Small intestine (tissue), 16 donors: ENCODE measurements at places on chromosomes 7 and 10. TPM values are rescaled to one million over a fixed set of nuclear protein-coding genes. Genes with fewer than 3 reads are reported as not detected.

Gene SLC13A1
- 0.07 TPM for polyA plus RNA-seq

Gene TSPAN15
- polyA plus RNA-seq = 47.0 TPM

Gene OR2A42
- polyA plus RNA-seq = 0.68 TPM

Gene EGFR
- polyA plus RNA-seq = 9.3 TPM

Gene SLC29A4
- 29.3 TPM for polyA plus RNA-seq

Gene IGFBP1
- not detected for polyA plus RNA-seq

Gene ACSM6
- not detected for polyA plus RNA-seq

Gene GSTK1
- 250 TPM for polyA plus RNA-seq

Gene PRR15
- polyA plus RNA-seq = 80.6 TPM

Gene FKBP9
- 32.9 TPM for polyA plus RNA-seq

Gene HECW1
- polyA plus RNA-seq = not detected

Gene TFPI2
- polyA plus RNA-seq = not detected

Gene SLC16A9
- 0.18 TPM for polyA plus RNA-seq

DNA sequence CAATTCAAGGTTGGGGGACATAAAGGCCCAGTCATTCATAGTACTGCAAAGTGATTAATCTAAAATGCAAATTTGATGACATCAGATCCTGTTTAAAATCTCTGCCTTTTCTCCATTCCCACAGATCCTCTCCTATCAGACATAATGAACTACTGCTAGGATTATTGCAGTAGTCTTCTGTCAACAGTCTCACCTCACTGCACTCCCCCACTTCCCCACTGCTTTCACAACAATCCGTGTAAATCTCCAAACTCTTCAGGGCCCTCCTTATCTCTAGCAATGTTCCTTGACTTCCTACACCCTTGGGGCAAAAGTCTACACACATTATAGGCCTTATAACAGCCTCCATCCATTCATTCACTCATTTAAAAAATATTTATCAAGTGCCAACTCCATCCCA lies 112.4 kb downstream of the KBTBD2 start:
- no peak for DNase-seq

DNA sequence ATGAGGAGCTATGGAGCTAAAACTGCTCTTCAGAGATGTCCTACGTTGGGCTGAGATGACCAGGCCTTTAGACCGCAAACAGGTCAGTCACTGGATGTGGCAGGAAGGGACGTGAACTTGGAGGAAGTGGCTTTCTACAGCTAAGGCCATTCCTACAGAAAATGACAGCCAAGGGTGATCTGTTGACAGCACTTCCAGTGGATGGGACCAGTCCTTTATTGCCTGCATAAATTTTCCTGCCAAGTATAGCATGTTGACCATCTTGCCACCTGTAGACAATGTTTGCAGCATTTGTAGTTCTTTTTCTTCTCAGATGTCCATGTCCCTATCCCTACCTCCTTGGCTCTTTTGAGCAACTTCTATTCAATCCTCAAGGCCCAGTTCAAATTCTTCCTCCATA lies 3.4 kb downstream of the LIPM start:
- no peak for DNase-seq

DNA sequence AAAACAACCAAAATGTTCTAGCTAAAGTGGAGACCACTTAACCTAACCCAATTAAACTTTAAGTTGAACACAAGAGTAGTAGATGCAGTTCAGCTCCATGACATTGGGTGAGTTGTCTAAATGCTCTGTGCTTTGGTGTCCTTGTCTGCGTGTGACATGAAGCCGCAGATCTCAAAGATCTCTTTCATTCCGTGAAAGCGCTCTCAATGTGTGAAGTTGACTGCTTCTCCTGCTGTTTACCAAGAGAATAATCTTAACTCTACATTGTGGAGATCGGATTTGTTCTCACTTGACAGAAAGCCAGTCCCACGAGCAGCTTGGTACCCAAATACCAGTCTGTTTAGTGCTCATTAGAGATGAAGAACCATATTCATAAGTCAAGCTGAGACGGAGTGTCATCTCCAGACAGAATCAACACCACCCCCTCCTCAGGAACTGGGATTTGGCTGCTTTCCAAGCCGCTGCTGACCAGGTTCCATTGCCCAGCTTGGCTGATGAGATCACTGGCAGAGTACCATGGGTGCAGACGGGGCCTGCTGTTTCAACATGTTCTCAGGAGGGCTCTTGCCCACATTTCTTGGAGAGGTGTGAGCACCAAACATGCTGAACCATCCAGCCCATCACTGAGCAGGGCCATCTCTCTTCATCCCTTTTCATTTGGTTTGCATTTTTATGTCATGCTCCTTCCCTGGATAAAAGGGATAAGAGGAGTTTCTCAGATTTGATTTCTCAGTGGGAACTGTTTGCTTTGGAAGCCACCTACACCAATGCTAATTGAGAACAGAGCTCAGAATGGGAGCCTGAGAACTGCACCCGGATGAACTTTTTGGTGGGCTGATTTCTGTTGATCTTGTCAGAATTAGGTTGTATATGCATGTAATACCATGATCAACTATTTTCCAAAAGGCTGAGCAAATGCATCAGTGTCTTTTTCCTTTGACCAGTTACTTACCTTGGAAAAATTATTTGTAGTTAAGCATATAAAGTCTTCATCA lies 95.8 kb upstream of the AGBL3 start:
- DNase-seq = peak; percentile 11

DNA sequence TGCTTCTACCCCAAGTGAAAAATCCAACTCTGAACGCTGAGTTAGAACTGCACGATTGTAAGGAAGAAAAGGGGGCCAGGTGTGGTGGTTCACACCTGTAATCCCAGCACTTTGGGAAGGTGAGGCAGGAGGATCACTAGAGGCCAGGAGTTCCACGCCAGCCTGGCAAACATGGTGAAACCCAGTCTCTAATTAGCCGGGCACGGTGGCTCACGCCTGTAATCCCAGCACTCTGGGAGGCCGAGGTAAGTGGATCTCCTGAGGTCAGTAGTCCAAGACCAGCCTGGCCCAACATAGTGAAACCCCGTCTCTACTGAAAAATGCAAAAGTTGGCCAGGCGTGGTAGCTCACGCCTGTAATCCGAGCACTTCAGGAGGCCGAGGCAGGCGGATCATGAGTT lies 9.0 kb downstream of the GUSB start:
- no peak for DNase-seq

DNA sequence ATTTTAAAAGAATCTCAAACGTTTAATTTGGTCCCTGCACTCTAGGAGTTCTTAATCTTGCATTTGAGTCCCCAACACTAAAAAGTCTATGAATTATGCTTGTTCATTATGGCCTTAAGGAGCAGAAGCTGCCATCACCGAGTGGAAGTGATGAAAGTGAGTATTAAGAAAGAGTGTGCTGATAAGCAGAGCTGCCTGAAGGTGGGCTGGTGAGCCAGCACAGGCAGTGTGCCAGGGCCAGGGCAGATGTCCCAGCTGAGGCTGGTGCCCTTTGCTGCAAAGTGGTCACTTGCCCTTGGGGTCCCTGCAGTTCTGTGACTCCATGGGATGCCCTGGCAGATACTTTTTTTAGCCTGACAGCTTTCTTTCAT lies 72.9 kb upstream of the LOXL4 start:
- no peak for DNase-seq

DNA sequence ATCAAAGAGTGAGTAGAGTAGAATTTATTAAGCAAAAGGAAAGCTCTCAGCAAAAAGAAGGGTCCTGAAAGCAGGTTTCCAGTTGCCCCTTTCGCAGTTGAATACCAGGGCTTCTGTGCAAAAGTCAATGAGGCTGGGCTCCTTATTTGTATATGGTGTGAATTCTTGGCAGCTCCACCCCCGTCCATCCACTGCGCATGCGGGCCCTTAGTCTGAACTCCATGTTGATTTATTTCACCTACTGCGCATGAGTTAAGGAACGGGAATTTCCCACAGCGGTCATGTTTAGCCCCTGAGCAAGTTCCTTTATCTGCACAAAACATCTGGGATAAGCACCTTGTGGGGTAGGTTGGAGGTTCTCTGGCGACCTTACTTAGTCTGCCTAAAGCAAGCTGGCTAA lies 325.6 kb downstream of the ZWINT start:
- no peak for DNase-seq

DNA sequence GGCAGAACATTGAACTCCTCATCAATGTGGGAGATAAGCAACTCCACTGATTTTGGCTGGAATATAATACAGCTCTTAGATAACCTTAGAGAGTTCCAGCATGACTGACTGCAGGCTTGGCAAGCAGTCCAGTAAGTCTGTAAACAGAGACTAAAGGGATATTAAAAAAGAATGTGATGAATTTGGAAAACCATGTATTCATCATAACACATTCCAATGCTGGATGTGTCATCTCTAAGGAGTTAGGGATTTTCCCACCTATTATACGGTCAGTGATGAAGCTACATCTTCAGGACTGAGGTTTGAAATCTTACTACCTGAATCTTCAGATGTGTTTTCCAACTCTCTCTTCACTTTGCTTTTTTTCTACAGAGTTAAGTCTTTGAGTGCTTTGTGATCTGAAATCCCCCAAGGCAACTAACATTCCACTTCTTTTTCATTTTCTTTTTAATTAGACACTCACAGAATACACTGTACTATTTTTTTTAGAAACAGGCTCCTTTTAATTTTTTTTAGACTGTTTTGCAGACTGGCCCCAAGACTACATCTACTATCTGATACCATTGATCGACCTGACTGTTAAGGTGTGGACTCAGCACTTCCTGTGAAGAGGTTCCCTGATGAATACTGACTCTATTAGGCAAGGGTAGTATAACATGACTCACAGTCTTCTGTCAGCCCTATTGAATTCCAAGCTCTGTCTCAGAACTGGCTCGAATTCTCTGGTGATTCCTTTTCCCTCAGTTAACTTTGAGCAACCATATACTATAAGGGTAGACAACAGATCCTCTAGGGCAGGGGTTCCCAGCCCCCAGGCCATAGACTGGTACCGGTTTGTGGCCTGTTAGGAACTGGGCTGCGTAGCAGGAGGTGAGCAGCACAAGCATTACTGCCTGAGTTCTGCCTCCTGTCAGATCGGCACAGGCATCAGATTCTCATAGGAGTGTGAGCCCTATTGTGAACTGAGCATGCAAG lies 678.2 kb downstream of the GRM8 start:
- no peak for DNase-seq

GRCh38 chr7:17120756-17121155 lies 177.7 kb upstream of the AHR start:
- DNase-seq = no peak

DNA sequence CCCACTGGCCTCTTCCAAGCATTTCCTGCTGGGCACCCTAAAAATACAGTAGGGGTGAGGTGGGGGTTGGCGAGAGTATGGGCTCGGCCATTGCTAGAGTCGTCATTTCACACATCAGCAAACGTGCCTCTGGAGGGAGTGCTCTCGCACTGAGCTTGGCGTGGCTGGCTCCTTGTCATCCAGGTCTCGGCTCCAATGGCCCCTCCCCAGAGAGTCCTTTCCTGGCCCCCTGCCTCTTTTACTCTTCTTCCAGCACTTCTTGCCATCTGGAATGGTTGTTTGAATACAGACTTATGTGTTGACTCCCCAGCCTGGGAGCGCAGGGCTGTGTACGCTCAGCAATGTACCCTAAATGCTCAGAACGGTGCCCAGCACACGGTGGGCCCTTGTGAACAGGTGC lies 18.8 kb downstream of the UNC5B start:
- no peak for DNase-seq

GRCh38 chr7:17690030-17690429 lies 250.3 kb downstream of the SNX13 start:
- DNase-seq = no peak

DNA sequence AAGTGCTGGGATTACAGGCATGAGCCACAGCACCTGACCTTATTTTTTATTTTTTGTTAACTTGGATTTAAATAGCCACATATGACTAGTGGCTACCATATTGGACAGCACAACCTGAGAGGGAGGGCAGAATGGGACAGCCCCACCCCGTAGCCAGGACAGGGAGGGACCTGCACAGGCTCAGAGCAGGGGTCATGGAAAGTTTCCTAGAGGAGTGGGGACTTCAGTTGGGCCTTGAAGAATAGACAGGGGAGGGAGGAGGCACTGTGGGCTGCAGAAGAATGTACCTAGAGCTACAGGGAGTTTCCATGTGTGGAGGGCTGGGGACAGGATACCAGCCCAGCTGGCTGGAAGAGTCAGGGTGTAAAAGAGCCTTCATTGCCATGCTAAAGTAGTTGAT lies 8.8 kb downstream of the TRIM8 start:
- DNase-seq = no peak

- no peak for DNase-seq
Measured at GRCh38 chr7:13800694-13801448, 188.6 kb downstream of the ETV1 start.

- peak; percentile 62 for DNase-seq
Measured at GRCh38 chr7:111855161-111855841, 293.0 kb upstream of the IMMP2L start.

DNA sequence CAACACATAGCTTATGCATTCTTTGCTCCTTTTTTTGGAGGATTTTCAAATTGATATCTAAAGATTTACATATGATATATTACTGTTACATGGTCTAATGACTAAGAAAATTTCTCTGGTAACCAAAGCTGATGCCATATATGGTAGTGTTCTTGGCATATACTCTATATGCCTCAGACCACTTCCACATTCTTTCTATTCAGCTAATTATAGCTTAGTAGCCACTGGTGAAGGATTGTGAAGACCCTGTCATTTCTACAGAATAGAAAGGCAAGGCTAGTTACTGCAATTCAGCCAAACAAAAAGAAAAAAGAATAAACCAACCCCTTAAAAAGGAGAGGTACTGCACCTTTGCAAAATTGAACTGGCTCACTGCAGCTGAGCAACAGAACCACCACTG lies 3.7 kb downstream of the PURB start:
- no peak for DNase-seq
